Karpas-422 (cell line): ENCODE measurements at places on chromosomes 2 and 18. TPM values are rescaled to one million over a fixed set of nuclear protein-coding genes. Genes with fewer than 3 reads are reported as not detected.

CNDP1 gene
- total RNA-seq: 0.11 TPM in 1 of 2 replicates, not detected in the other

DNA sequence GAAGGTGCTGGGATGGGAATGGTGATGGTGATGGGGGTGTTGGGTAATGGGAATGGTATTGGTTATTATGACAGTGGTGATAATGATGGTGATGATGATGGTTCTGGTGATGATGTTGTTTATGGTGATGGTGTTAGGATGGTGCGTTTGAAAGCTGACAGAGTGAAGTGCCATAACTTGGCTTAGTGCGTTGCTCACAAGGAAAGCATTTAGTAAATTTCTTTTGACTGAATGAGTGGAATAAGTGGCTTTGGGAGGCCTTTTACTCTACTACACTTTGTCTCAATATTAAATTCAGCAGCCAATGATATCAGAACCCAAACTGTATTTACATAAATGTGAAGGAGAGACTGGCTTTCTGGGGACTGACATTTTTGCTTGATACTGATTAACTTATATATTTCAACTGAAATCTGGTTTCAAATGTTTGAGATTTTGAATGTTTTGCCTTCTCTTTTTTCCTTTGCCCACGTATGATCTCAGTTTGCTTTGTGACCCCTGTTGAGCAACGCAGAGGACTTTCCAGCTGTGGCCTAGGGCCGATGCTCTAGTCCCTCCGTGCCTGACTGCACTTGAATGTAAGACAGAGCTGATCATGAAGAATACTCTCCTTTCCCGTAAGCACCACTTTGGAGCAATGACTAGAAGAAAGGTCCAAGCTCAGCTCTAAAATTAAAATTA lies 128.5 kb upstream of the SH3BP4 start:
- H3K27me3 ChIP-seq: no peaks in the 10 kb centered on the region
- no peak overlapping the region for H3K27ac ChIP-seq
- H3K4me3 ChIP-seq: no peak overlapping the region
- DNase-seq: no peak

DNA sequence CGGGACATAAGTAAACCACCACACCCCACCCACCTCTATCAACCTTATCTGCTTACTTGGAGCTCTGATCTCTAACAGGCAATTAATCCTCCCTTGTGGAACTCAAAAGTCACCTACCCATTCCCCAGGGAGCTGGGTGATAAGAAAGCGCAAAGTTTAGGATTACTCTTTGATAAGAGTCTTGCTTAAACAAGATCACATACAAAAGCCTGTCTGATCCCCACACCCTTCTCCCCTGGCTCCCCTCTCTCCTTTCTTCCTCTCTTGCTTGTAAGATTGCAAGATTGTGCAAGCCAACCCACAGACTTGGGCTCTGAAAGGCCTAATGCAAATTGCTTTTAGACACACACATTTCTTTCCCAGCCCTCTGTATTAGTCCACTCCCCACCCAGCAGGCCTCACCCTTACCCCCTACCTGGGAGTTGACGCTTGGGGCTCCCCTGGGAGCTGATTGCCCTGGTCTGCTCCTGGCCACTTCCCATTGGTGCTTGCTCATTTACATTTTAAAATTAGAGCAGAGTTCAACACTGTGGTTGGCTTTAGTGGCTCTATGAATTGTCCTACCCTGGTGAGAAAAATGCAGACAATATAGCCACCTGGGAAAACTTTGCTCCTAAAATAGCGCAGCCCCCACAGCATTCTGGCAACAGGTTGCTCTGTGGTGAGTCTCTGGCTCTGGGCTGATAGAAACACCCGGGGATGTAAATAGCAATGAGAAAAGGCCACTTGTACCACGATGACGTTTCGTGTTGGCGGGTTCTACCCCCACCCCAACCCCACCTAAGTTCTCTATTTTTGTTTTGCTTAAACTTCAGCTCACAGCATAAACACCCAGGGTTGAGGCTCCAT lies 92.8 kb upstream of the MSH2 start:
- H3K4me1 ChIP-seq: peaks cover 21% of the 10 kb centered on the region
- no peaks in the 10 kb centered on the region for H3K36me3 ChIP-seq
- peak overlapping the region; percentile 7; the same call in 1 of the 2 replicates for H3K4me3 ChIP-seq
- no peak overlapping the region for H3K27ac ChIP-seq

GATA6 gene
- total RNA-seq: not detected in 2 replicates

ATP8B1 gene
- total RNA-seq: not detected in 2 replicates

DNA sequence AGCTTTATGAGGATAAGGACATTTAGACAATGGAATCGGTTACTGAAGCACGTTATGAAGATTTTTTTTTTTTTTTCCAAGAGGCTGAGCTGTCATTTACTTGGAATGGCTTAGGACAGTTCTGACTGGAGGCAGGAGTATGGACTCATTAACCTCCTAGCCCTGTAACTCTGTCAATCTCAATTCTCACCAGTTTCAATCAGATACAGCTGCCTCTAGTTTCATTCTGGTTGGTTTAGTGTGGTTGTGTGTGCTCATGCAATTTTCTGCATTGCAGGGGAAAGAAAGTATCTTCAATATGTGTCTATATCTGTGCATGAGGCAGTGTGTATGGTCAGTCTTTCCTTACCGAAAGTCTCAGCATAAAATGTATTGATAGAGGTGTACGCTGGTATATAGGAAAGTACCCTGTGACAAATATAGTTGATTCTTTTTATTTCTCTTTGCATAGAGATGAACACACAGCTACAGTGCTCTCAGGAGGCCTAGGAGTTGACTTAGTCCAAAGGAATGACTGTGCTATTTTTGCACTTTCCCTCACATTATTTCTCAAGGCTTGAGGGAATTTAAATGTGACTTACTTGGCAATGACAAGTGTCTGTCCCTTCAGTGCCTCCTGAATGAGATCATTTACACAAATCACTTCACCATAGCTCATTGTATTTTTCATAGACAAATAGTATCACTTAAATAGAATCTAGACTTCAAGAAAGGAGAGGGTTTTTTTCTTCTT lies 50.5 kb upstream of the GRB14 start:
- H3K27ac ChIP-seq: no peak overlapping the region
- H3K27me3 ChIP-seq: no peaks in the 10 kb centered on the region
- no peaks in the 10 kb centered on the region for H3K36me3 ChIP-seq
- no peaks in the 10 kb centered on the region for H3K4me1 ChIP-seq
- no peak for DNase-seq
- H3K4me3 ChIP-seq: no peak overlapping the region

RNF152 gene
- total RNA-seq: 0.07 and 0.83 TPM in 2 replicates

GRCh38 chr2:60219536-60219935 lies 333.9 kb downstream of the BCL11A start:
- H3K27me3 ChIP-seq: no peaks in the 10 kb centered on the region
- no peak for DNase-seq
- no peak overlapping the region for H3K27ac ChIP-seq
- H3K36me3 ChIP-seq: no peaks in the 10 kb centered on the region
- no peaks in the 10 kb centered on the region for H3K4me1 ChIP-seq

DNA sequence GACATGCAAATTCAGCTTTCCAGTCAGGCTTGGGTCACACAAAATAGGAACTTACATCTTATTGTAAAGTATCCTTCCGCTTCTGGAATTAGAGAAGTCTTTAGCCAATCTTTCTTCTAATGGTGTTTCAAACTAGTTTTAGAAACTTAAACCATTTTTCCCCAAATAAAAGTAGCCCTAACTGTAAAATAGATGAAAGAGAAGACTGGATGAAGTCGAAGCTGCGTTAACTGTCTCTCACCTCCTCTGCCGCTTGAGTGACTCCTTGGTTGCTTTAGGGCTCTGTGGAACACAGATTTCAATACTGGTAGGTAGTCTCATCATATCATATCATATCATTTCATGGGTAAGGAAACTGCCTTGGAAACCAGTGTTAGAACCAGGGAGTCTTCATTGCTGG lies 498.4 kb downstream of the XIRP2 start:
- no peaks in the 10 kb centered on the region for H3K4me1 ChIP-seq
- no peak overlapping the region for H3K27ac ChIP-seq
- H3K4me3 ChIP-seq: no peak overlapping the region
- H3K36me3 ChIP-seq: no peaks in the 10 kb centered on the region
- no peak for DNase-seq
- no peaks in the 10 kb centered on the region for H3K27me3 ChIP-seq

- peaks cover 85% of the 10 kb centered on the region for H3K36me3 ChIP-seq
- no peak overlapping the region for H3K27ac ChIP-seq
Measured at GRCh38 chr2:173953047-173953424, 12.1 kb downstream of the SP3 start.

GRCh38 chr18:61743775-61744531 lies 148.9 kb downstream of the RNF152 start:
- no peaks in the 10 kb centered on the region for H3K36me3 ChIP-seq
- H3K4me1 ChIP-seq: no peaks in the 10 kb centered on the region
- DNase-seq: no peak
- no peak overlapping the region for H3K27ac ChIP-seq

DNA sequence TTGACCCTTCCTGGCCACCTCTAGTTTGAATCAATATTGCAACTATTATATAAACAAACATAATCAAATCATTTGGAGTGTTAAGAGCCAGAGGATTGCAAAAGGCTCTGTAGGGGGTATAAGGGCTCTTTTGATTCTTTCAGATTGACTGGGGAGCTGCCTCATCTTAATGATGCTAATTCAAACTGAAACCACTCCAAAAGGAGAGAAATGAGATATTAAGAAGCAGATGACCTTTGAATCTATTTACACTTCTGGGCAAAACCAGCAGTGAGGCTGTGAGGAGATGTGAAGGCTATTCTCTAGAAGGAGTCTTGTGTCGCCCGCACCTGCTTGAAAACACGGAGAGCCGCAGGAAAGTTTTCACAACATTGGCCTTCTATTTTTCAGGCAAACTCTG lies 311.2 kb upstream of the CRIM1 start:
- H3K36me3 ChIP-seq: no peaks in the 10 kb centered on the region
- H3K4me3 ChIP-seq: no peak overlapping the region
- H3K27me3 ChIP-seq: no peaks in the 10 kb centered on the region
- H3K27ac ChIP-seq: no peak overlapping the region
- H3K4me1 ChIP-seq: no peaks in the 10 kb centered on the region
